Upper lobe of left lung (tissue), 6 donors: ENCODE measurements at places on chromosomes 7 and 10.

DNA sequence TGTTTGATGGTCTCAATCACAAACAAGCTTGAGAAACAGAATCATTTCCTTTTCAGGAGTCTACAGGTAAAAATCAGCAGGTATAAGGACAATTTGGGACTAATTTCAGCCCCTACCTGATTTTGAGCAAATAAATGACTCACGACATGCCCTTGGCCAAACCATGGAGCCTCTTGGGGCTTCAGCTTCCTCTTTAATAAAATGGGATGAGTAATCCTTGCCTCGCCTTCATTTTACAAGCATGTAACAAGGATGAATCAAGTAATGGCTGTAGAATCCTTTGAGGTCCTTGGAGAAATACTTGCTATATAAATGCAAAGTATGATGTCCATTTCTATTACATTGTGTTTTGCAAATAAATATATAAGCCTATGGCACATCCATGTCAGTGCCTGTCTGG is 212.8 kb upstream of the PODXL start:
- H3K36me3 ChIP-seq = no peaks in the 10 kb centered on the region
- DNase-seq = no peak
- H3K27ac ChIP-seq = no peak overlapping the region
- H3K4me3 ChIP-seq = no peak overlapping the region

GRCh38 chr10:101014230-101014884 is 14.7 kb downstream of the LZTS2 start:
- H3K27ac ChIP-seq = no peak overlapping the region
- H3K36me3 ChIP-seq = no peaks in the 10 kb centered on the region
- peaks cover 3% of the 10 kb centered on the region for H3K27me3 ChIP-seq
- H3K4me3 ChIP-seq = no peak overlapping the region

- H3K27ac ChIP-seq = peak overlapping the region; percentile 2
- H3K27me3 ChIP-seq = no peaks in the 10 kb centered on the region
- H3K4me3 ChIP-seq = no peak overlapping the region
- no peaks in the 10 kb centered on the region for H3K36me3 ChIP-seq
- peaks cover 20% of the 10 kb centered on the region for H3K4me1 ChIP-seq
Observed at GRCh38 chr7:108094933-108095710, 35.0 kb downstream of the LAMB4 start.

DNA sequence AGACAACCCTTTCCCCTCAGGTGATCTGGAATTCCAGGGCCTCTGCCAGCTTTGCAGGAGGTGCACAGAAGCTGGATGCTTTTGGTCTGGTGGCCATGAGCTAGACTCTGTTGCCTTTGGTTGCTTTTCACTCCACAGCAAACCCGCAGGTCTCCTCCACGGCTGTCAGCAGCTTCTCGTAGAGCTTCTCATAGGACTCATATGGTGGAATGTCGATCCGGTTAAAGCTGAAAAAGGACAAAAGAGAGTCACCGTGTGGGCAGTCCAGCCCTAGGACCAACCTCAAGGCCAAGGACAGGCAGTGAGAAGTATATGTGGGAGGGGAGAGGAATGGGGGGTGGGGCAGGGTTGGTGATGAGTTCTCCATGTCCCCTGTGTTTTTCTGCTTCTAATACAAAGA is 113.5 kb downstream of the SMURF1 start:
- H3K27ac ChIP-seq = no peak overlapping the region
- no peaks in the 10 kb centered on the region for H3K27me3 ChIP-seq
- no peaks in the 10 kb centered on the region for H3K4me1 ChIP-seq
- peaks cover 70% of the 10 kb centered on the region for H3K36me3 ChIP-seq

DNA sequence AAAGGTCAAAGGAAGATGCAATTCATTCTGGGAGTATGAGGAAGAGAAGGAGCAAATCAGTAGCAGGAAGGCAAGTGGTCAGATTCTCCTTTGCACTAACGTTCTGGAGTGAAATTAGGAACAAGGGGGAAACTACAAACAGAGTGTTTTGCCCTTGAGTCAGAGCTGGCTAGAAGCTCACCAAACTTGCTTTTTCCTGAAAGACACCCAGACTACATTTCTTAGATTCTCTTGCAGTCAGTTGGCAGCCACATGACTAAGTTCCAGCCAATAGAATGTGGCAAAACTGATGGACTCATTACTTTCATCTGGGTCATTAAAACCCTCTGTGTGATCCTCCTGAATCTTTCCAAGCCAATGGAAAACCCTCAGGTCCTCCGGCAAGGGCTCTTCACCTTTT is 18.6 kb upstream of the DLX5 start:
- H3K4me3 ChIP-seq = no peak overlapping the region
- H3K4me1 ChIP-seq = no peaks in the 10 kb centered on the region

DNA sequence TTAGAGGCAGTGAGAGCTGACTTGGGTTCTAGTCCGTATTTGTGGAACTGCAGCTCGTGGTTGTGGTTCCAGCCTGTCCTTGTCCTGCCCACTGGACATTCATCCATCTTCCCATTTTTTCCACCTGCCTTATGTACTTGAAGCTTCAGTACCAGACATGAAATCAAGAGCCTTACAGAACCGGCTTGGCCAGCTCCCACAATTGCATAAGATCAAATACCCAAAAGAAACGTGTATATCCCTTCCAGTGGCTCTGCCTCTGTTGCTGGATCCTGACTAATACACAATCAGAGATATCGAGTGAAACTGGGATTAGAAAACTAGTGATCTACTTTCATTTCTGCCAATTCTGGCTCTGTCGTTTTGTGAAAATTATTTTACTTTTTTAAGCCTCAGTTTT is 23.8 kb upstream of the LIPA start:
- no peak overlapping the region for H3K4me3 ChIP-seq
- H3K27me3 ChIP-seq = no peaks in the 10 kb centered on the region
- H3K36me3 ChIP-seq = no peaks in the 10 kb centered on the region
- H3K4me1 ChIP-seq = peaks cover 35% of the 10 kb centered on the region
- H3K27ac ChIP-seq = peak overlapping the region; percentile 53

- H3K36me3 ChIP-seq = no peaks in the 10 kb centered on the region
- no peaks in the 10 kb centered on the region for H3K27me3 ChIP-seq
- no peak for DNase-seq
- H3K4me3 ChIP-seq = peak overlapping the region; percentile 47
- peaks cover 7% of the 10 kb centered on the region for H3K4me1 ChIP-seq
Observed at GRCh38 chr7:116673457-116673865, 1.5 kb downstream of the MET start.

DNA sequence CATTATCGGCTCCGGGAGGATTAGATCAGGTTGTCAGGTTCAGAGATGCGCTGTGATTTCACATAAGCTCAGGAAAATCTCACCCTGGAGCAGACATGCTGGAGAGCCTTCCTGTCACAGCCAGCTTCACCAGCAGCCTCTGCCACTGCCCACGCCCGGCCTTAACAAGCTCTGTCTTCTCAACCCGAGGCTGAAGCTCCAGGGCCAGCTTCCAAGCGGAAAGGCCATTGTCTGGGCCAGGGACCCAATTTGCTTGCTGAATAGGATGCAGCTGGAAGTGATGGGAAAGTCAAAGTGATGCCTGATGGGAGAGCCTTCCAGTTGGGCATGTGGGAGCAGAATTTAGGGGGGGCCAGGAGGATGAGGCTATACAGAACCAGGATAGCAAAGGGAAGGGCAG is 36.3 kb downstream of the C10orf105 start:
- peaks cover 15% of the 10 kb centered on the region for H3K4me1 ChIP-seq
- no peaks in the 10 kb centered on the region for H3K27me3 ChIP-seq
- no peaks in the 10 kb centered on the region for H3K36me3 ChIP-seq
- DNase-seq = no peak

GRCh38 chr10:59903871-59904270 is 2.5 kb downstream of the CCDC6 start:
- H3K27ac ChIP-seq = no peak overlapping the region
- no peaks in the 10 kb centered on the region for H3K27me3 ChIP-seq
- peaks cover 33% of the 10 kb centered on the region for H3K4me1 ChIP-seq
- H3K4me3 ChIP-seq = peak overlapping the region; percentile 70
- H3K36me3 ChIP-seq = no peaks in the 10 kb centered on the region

DNA sequence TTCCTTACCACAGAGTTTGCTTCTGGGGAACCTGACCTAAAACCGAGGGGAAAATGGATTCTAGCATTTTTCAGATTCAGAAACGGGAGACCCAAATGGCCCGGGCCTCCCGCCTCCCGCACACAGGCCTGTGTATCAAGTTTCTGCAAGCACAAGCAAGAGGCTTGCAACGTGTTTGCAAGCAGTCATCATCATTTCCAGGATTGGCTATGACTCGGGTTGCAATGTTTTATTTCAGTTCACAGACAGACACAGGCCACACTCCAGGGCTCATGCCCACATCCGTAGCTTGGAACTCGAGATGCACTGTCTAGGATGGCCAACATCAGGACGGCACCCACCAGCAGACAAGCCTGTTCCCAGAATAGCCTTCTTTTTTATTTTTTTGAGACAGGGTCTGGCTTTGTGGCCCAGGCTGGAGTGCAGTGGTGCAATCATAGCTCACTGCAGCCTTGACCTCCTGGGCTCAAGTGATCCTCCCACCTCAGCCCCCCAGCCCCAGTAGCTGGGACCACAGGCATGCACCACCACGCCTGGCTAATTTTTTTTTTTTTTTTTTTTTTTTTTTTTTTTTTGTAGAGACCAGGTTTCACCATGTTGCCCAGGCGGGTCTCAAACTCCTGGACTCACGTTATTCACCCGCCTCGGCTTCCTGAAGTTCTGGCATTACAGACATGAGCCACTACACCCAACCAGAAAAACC is 68.1 kb upstream of the FOXK1 start:
- DNase-seq = no peak
- no peak overlapping the region for H3K4me3 ChIP-seq
- no peaks in the 10 kb centered on the region for H3K36me3 ChIP-seq

DNA sequence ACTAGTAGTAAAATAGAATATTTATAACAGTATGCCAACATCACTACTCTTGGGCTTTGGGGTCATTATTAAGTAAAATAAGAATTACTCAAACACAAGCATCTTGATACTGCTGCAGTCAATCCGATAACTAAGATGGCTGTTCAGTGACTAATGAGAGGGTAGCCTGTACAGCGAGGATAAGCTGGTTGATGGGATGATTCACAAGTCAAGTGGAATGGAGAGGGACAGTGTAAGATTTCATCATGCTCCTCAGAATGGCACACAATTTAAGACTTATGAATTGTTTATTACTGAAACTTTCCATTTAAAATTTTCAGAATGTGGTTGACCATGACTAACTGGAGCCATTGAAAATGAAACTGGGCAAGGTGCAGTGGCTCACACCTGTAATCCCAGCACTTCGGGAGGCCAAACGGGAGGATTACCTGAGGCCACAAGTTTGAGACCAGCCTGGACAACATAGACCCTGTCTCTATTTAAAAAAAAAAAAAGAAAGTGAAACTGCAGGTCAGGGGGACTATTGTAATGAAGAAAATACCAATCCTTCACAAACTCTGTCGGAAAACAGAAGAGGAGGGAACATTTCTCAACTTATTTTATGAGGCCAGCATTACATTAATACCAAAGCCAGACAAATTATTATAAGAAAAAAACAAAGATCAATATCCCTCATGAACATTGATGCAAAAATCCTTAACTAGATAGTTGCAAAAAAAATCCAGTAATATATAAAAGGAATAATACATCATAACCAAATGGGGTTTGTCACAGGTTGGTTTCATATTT is 11.2 kb downstream of the AVL9 start:
- no peak for DNase-seq
- H3K27me3 ChIP-seq = no peaks in the 10 kb centered on the region
- no peaks in the 10 kb centered on the region for H3K36me3 ChIP-seq
- no peak overlapping the region for H3K4me3 ChIP-seq
- peaks cover 12% of the 10 kb centered on the region for H3K4me1 ChIP-seq
- no peak overlapping the region for H3K27ac ChIP-seq

GRCh38 chr7:135128931-135129330 is 18.9 kb upstream of the TMEM140 start:
- no peaks in the 10 kb centered on the region for H3K36me3 ChIP-seq
- H3K27me3 ChIP-seq = no peaks in the 10 kb centered on the region
- DNase-seq = no peak
- H3K4me3 ChIP-seq = no peak overlapping the region
- no peaks in the 10 kb centered on the region for H3K4me1 ChIP-seq

DNA sequence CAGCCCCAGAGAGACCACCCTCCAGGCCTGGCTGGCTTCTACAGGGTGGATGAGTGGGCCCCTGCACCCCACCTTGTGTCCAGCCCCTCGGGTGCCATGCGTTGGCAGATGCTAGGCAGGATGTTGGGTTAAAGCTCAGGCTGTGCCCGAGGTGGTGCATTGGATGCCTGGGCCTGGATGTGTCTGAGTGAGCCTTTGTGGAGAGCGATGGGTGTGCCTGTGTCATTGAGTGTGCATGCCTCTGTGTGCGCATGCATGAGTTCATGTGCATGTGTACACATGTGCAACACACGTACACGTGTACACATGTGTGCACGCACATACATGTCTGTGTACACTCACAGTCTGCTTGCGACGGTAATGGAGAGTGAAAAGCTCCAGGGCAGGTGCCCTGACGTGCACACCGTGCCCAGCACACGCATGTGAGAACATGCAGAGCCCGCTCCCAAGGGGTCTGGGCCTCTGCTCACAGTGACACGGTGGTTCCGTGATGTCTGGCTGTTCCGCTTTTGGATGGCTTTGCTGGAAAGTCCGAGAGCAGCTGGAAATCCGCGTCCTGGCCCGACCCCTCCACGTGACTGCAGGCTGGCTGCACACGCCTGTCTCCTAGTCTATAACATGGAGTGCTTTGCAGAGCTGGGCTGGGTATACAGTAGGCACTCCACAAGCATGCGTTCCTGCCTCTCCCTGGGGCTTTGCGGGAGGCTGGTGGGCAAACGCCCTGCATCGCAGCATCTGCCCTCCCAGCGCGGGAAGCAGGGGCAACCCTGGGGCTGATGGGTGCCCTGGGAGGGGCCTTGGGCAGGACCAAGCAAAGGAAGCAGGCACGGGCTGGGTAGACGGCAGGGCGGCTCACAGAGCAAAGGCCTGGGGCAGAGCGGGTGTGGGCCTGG is 36.9 kb downstream of the ELFN1 start:
- no peak for DNase-seq
- H3K4me3 ChIP-seq = no peak overlapping the region
- no peak overlapping the region for H3K27ac ChIP-seq
- H3K4me1 ChIP-seq = no peaks in the 10 kb centered on the region

- H3K4me1 ChIP-seq = peaks cover 31% of the 10 kb centered on the region
- peak overlapping the region; percentile 75 for H3K27ac ChIP-seq
- no peaks in the 10 kb centered on the region for H3K27me3 ChIP-seq
- H3K4me3 ChIP-seq = no peak overlapping the region
Observed at GRCh38 chr7:77570330-77571011, 33.4 kb downstream of the PTPN12 start.

DNA sequence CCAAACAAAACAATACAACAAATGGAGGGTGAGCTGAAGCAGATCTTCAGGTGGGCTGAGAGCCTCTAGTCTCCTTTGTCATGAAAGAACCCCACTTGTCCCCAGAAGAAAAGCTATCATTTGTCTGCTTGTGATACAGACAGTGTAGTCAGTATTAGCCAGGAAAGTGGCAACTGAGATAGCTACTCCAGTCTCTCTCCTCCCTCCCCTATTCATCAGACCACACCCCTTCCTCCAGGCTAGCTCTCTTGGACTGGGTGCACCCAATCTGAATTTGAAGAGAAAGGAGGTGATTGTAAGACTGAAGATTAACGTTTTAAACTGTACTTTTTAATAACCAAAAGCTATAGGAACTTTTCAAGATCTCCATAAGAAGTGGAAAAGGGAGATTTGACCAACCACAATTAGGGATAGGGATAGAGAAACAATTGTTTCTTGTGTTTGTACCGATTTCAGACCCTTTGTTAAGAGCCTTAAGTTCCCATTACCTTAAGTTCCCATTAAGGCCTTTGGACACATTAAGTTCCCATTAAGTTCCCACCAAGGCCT is 14.1 kb downstream of the BMPR1A start:
- no peak overlapping the region for H3K27ac ChIP-seq
- peaks cover 3% of the 10 kb centered on the region for H3K4me1 ChIP-seq
- DNase-seq = no peak
- H3K4me3 ChIP-seq = no peak overlapping the region
- no peaks in the 10 kb centered on the region for H3K36me3 ChIP-seq

- no peak overlapping the region for H3K4me3 ChIP-seq
- no peaks in the 10 kb centered on the region for H3K36me3 ChIP-seq
- H3K27ac ChIP-seq = no peak overlapping the region
- peaks cover 4% of the 10 kb centered on the region for H3K4me1 ChIP-seq
- DNase-seq = no peak
Observed at GRCh38 chr10:61821153-61821552, 80.3 kb upstream of the ARID5B start.
